ENCODE measurements at places on chromosomes 2 and 18. TPM values are rescaled to one million over a fixed set of nuclear protein-coding genes. Genes with fewer than 3 reads are reported as not detected.

The GKN2 gene
- total RNA-seq, result not detected

The FNDC4 gene
- 30.8 TPM for total RNA-seq

The CROCC2 gene
- 0.12 TPM for total RNA-seq

The RNU2-63P gene
- not detected for total RNA-seq

The COLEC11 gene
- 8.2 TPM for total RNA-seq

The C2orf80 gene
- not detected for total RNA-seq
